ENCODE measurements at places on chromosomes 12 and 14.

DNA sequence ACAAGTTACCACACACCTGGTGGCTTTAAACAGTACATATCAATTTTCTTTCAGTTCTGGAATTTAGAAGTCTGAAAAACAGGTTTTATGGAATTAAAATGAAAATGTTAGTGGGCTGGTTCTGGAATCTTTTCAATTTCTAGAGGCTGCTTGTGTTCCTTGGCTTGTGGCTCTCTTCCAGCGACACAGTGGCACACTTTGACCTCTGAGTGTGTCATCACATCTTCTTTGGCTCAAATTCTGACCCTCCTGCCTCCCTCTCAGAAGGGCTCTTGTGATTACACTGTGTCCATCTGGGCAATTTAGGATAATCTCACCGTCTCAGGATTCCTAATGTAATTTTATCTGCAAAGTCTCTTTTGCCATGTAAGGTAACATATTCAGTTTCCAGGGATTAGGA lies 170.0 kb downstream of the PLCZ1 start:
- DNase-seq, result no peak

- DNase-seq, result no peak
Measured at GRCh38 chr12:92735131-92735721, 32.4 kb downstream of the PLEKHG7 start.

DNA sequence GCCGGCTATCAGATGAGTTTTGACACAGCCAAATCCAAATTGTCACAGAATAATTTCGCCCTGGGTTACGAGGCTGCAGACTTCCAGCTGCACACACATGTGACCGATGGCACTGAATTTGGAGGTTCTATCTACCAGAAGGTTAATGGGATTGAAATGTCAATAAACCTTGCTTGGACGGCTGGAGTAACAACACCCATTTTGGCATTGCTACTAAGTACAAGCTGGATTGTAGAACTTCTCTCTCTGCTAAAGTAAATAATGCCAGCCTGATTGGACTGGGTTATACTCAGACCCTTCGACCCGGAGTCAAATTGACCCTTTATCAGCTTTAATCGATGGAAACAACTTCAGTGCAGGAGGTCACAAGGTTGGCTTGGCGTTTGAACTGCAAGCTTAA lies 100.2 kb upstream of the EVL start:
- no peak for DNase-seq

GRCh38 chr14:74109369-74109768 lies 24.6 kb downstream of the LIN52 start:
- DNase-seq, result no peak

DNA sequence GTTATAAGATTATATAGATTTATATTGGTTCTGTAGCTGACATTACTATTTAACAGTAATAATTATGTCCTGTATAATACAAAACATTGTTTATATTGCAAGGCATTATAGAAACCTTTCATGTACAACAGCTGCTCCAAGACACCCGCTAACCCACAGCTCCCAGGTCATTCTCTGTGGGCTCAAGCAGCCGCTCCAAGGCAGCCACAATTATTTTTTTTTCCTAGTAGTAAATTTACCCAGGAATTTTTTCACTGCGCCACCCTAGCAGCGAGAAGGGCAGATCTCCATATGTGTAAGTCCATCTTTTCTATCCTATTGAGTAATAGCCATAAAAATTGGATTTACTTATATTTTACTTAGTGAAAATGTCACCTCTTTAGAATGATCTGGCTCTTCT lies 36.3 kb downstream of the KNTC1 start:
- no peak for DNase-seq

- DNase-seq, result no peak
Measured at GRCh38 chr14:90458536-90458935, 61.7 kb downstream of the CALM1 start.

- DNase-seq, result no peak
Measured at GRCh38 chr14:93788293-93788542, at the start of gene PRIMA1. Gene PRIMA1 (minus strand): TSS chr14:93788485. CDS start chr14:93787718, 767 bp downstream.

- no peak for DNase-seq
Measured at GRCh38 chr12:110726028-110726427, 16.7 kb downstream of the PPP1CC start.

DNA sequence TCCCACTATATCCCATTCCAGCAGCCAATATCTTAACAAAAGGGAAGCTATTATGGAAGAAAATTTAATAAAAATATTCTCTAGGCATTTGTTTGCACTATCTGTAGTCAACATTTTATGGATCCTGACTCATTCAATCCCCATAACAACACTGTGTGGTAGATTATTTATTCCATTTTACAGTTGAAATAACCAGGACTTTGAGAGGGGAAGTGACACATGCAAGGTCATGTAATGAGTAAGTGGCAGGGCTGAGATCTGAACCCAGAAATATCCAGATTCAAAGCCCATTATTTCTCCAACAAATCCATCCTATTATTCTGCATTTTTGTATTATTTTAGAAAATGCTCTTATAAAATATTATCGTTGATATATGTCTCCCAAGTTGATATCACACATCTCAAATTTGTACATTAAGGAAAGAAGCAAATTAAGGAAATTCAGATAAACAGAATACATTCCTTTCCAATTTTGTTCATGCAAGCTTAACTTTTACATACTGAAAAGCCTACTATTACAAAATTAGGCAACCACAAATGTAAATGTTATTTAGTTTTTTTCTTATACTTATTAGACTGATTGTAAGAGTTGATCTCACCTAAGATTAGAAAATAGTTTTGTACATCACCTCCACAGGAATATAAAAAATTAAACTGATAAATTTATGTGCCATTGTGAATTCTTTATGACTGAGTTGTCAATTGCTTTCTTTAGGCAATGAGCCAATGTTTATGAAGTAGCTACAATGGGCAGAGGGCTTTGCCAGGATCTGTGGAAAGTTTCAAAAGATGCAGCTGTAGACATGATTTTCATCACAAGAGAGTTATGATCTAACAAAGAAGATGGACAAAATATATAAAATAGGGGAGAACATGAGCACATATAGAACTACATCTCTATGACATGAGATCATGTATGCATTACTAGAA lies 55.1 kb upstream of the E2F7 start:
- no peak for DNase-seq

GRCh38 chr12:3116106-3116844 lies 39.1 kb downstream of the TSPAN9 start:
- DNase-seq, result no peak

GRCh38 chr12:1692895-1693610 lies 2.2 kb downstream of the ADIPOR2 start:
- no peak for DNase-seq

DNA sequence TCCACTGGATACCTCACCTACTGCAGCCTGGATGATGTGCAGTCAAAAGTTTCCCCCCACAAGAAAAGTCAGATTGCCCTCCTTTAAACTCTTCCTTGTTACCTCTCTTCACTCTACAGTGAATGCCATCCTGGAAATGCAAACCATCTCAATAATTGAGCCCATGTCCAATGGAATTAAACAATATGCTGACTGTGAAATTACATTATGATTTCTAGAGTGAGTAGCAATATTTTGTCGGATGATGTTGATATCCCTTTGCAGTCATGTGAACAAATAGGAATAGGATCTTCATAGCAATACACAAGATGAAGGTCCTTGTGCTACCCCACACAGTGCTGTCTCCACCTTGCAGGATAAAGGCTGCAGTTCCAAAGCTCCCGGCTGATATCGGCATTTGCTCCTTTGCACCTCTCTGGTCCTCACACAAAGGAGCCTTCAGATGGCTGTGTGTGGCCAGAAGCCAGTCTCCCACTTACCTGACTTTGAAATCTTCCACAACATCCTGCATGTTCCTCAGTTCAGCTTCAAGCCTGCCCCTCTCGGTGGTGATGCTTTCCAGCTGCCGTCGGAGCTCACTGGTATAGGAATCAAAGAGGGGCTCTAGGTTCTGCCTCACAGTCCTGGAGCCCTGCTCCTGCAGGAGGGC lies 1.5 kb downstream of the KRT75 start:
- no peak for DNase-seq

GRCh38 chr12:104416585-104416984 lies 40.2 kb upstream of the CHST11 start:
- DNase-seq, result no peak

DNA sequence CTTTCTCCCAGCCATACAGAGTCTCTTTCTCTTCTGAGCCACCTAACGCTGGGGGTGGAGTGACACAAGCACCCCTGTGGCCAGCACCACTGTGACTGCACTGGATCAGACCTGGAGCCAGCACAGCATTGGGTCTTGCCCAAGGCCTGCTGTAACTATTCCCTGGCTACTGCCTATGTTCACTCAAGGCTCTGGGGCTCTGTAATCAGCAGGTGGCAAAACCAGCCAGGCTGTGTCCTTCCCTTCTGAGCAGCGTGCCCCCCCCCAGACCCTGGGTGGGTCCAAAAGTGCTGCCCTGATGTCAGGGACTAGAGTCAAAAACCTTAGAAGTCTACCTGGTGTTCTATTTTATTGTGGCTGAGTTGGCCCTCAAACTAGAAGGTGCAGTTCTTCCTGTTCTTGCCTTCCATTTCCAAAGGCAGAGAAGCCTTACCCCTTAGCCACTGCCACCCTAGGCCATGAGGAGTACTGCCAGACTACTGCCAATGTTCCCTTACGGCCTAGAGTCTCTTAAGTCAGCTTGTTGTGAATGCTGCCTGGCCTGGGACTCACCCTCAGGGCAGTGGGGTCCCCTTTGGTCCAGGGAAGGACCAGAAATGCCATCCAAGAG lies 49.9 kb downstream of the PELI2 start:
- DNase-seq, result no peak

DNA sequence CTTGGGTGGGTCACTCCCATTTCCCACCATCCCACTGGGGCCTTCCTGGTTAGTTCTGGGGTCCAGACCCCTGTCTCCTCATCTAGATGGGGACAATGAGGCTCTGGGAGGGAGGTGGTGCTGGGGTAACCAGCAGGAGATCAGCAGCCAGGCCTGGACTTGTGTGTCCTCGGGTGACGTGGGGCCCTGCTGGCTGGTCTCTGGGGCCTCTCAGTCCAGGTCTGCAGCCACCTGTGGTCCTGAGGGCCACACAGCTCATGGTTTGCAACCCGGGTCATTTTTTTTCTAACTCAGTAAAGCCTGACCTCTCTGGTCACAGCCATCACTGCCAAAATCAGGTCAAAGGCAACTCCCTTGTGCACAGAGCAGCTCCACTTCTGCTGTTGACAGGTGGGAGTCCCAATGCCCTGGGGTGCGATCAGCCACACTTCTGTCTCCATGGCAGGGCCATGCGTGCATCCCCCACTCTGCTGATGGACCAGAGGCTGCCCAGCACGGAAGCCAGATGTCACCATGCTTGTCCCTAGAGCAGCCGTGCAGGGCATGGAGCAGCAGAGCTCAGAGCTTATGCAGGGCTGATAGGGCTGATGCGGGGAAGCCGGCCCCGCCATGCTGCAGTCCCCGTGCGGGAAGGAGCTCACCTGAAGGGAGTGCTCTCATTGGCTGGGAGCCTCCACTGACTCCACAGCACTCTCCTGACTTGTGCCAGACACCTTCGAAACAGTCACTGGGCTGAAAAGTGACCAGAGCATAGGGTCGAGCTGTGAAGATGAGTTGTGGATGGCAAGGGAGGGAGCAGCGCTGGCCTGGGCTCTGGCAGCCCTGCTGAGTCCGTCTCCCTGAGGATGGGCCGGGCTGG lies 250.9 kb downstream of the ADGRD1 start:
- no peak for DNase-seq

GRCh38 chr12:8628731-8629130 lies 16.1 kb upstream of the AICDA start:
- DNase-seq, result no peak

GRCh38 chr12:54351341-54351740 lies 12.9 kb downstream of the GPR84 start:
- DNase-seq, result no peak

- DNase-seq, result no peak
Measured at GRCh38 chr12:32344047-32344446, 55.3 kb upstream of the FGD4 start.

DNA sequence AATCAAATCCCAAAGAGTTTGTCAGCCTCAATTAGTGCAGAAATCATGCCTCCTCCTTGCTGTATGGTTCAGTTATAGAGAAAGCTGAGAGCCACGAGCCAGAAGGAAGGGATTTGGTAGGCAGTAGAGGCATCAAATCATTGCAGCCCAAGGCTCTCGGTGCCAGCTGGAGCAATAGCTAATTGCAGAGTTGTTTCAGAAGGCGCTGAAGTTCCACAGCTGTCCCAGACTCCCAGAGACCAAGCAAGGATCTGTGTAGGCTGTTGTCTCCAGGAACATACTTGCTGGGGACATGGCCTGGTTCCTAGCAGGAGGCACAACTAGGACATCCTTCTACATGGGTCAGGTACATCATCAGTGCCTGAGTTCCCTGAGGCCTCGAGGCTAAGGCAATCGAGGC lies 80.4 kb upstream of the WSCD2 start:
- no peak for DNase-seq

DNA sequence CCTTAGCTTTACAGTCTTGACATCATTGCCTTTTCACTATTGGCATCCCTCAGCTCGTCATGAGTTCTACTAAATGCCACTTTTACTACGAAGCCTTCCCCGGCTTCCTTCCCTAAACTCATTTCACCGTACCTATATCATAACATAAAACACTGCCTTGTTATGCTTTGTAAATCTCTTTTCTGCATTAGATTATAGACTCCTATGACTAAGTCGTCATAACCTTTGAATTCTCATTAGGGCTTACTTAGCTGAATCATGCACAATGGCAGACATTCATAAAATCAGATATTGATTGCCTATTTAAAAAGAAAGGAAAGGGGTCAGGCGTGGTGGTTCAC lies 21.0 kb downstream of the BTG1 start:
- no peak for DNase-seq

GRCh38 chr14:91253795-91254323 lies 9.4 kb upstream of the GPR68 start:
- no peak for DNase-seq

DNA sequence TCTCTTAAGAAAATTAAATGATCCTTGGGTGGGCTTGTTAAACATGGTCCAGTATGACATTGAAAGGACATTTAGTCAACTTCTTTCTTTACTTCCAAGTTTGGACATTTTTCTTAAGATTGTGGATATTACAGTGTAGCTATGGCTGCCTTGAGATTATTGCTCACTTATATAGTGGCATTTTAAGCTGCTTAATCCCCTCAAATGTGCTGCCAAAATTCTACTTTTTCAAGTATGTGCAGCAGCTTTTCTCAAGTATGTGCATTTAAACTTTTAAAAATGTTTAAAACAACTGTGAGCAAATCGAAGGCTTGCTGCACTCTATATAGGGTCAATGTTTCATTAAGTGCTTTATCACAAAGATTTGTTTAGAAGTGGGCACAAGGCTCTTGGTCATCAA lies 7.4 kb downstream of the TXNRD1 start:
- DNase-seq, result no peak

DNA sequence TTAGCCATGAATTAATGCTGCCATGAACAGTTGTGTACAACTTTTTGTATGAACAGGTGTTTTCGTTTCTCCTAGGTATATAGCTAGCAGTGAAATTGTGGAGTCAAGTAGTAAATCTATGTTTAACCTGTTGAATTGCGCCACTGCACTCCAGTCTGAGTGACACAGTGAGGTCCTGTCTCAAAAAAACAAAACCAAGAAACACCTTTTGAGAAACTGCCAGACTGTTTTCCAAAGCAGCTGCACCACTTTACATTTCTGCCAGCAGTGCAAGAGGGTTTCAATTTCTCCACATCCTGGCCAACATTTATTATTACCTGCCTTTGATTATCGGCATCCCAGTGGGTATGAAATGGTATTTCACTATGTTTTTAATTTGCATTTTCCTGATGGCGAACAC lies 3.3 kb upstream of the PLEKHG3 start:
- DNase-seq, result no peak

GRCh38 chr14:36207500-36207899 lies 31.0 kb upstream of the PTCSC3 start:
- no peak for DNase-seq

- DNase-seq, result no peak
Measured at GRCh38 chr14:34538871-34539406, 562 bp downstream of the EAPP start.
